ENCODE measurements at places on chromosomes 7 and 10. TPM values are rescaled to one million over a fixed set of nuclear protein-coding genes. Genes with fewer than 3 reads are reported as not detected.

Gene TAC1
- total RNA-seq, result not detected

Gene GSDME
- total RNA-seq, result 4.5 TPM

Gene ADCYAP1R1
- total RNA-seq, result not detected

Gene GNGT1
- not detected for total RNA-seq

Gene ZP3
- total RNA-seq, result 0.64 TPM
